Psoas muscle (tissue), 8 donors: ENCODE measurements at places on chromosomes 5 and 9.
A peak's percentile ranks its signal among the peaks of the same experiment; 100 is the strongest.

DNA sequence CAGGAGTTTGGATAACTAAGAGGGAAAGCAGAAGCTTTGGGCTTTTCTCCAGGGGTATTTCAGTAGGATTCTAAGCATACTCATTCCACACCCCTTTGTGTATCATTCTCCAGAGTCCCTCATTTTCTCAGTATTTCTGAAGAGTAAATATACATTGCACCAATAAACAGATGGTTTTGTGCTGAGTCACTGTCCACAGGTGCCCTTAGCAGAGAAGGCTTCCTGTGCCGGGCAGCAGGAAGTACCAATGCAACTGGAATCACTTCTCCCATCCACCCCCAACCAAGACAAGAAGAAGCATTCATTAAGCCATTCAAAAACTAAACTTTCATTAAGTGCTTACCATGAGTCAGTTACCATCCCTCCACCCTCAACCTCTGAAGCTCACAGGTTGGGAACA, 3.6 kb upstream of the CCNJL start:
- no peak for DNase-seq

DNA sequence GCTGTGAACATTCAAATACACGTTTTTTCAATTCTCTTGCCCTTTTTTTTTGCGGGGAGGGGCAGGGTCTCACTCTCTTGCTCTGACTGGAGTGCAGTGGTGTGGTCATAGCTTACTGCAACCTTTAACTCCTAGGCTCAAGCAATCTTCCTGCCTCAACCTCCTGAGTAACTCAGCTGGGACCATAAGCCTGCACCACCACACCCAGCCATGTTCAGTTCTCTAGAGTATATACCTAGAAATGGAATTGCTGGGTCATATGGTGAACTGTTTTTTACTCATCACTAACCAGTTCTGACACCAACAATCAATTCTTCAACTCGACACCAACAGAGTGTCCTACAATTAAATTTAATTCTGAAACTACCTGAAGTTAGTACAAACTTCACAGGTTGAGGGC, 85.5 kb upstream of the ZNF169 start:
- DNase-seq, result no peak

DNA sequence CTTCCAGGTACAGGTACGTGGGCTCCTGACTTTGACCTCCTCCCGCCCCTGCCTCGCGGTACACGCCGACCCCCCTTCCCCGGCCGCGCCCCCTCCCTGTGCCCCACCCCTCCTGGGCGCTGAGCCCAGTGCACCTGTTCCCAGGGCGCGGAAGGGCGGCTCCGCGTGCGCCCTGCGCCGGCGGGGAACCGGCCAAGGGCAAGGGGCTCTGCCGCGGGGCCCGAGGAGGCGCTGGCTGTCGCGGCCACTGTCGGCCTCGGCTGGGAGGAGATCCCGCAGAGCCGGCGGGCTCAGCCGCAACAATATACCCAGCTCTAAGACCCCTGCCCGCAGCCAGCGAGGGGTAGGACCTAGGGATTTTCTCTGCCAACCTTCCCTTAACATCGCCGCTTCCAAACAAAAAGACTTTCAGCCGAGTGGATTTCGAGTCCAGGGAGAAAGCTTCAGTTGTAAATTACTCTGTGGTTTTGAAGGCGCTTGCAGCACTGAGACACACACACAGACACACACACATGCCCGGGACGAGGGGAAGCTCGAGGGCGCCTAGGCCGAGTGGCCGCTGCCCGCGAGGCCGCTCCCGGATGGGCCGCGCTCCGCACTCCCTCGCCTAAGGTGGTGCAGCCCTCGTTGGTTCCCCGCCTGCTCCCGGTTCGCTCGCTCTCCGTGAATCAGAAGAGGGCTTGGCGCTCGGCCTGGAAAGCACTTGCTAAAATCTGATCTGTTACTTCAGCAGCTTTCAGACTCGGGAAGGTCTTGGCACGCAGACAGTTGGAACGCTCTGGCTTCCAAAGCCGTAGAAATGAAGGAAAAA, 1.2 kb downstream of the FGF18 start:
- peak; percentile 90 for DNase-seq

DNA sequence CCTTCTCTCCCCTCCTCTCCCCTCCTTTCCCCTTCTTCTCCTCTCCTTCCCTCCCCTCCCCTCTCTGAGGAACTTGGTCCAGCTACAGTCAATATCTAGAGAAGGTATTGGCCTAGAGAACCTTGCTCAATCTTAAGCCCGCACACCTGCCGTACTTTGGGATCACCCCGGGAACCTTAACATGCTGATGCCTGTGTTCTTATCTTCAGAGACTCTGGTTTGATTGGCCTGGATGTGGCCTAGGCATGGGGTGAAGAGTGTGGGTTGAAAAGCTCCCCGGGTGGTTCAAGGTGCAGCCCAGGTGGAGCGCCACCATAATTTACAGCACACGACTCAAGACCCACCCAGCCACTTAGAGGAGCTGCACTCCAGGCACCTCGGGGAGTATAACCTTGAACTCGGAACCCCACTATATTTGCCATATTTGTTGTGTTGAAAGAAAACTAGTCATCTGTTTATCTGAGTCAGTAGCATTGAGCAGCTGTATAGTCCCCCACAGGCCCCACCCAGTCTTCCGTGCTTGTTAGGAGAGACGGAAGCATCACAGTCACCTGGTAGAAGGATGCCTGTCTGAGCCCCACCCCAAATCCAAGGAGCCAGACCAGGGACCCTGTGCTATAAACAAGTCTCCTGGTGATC, 14.4 kb upstream of the PHF19 start:
- no peak for DNase-seq

- no peak for DNase-seq
Measured at GRCh38 chr5:88142636-88142885, 126.1 kb downstream of the TMEM161B start.

- DNase-seq, result no peak
Measured at GRCh38 chr9:89329917-89330316, 11.6 kb downstream of the SECISBP2 start.

DNA sequence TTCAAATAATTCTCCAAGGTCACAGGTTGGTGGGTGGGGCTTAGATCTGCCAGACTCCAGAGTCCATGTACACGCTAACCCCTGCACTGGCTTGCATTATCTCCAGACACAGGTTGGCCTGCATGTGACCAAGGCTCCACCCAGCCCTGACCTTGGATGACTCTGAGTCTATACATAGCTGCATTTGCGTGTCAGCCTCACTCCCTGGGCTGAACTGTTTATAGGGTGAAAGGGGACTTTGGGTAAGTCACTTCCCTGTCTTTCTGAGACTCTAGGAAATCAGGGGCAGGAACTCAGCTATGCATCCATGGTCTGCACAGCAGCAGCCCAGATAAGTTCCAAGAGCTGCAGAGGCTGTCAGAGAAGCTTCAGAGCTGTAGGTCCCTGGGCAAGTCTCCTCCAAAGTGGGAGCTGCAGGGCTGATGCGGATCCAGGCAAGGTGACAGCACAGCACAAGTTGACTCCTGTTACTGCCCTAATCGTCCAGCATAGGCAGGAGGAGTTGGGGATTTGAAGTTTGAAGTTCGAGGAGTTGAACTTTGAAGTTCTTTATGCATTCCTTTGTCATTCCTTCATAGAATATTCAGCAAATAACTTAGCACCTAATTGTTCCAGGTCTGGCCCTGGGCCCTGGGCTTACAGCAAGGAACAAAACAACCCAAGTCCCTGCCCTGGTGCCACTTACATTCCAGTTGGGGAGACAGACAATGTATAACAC, 53.4 kb downstream of the SLC22A5 start:
- DNase-seq, result peak; percentile 75

DNA sequence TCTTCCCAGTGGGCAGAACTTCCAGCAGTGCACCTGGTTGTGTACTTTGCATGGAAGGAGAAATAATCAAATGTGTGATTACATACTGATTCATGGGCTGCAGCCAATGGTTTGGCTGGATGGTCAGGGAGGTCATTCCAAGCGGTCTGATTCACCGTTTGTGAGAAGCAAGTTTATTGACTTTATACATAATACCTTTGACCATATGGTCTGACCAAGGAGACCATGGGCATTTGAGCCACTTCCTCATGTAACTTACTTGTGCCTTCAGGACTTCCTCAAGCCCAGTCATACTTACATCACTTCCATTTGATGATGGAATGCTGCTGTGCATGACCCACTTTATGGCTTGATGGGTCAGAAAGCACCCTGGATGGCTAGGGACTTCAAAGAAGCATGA, 41.1 kb downstream of the DAP start:
- DNase-seq, result no peak

- DNase-seq, result no peak
Measured at GRCh38 chr9:99294850-99295461, 72.9 kb downstream of the SEC61B start.

DNA sequence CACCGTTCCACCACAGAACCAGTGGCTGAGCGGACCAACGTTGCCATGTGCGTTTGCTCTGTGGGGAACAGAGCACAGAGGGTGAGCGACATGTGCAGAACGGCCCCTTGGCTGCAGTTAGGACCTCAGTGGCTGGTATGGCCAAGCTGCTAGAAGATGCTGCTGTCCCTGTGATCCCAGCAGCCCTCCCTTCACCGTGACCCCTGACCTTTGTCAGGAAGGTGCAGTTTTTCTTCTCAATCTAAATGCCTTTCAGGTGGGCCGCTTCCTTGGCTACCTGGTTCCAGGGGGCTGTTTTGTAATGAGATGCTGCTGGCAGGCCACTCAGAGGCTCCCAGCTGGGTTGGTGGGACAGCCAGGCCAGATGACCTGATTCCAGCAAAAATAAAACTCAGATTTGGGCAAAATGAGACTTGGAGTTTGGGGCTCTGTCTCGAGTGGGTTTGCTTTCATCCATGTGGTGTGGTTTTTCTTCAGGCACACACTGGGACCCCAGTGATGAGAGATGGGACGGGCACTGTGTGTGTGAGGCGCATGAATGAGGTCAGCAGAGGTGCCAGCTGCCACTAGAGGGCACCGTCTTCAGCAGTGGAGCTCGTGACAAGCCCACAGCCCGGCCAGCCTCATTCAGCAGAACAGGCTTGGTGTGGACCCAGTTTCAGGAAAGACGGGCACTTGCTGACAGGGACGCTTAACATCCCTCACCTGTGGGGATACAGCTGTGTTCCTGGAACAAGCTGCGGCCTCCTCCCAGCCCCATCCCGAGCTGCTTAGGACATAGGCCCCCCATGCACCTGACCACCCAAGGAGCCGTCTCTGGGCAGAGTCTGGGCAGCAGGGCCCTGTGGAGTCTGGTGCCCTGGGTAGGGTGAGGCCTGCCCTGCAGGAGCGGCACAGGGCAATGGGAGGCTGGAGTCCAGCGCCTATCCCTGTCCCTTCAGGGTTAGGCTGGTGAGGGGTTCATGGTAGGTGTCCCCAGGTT, 4.1 kb downstream of the MRPS2 start:
- DNase-seq, result peak; percentile 71

DNA sequence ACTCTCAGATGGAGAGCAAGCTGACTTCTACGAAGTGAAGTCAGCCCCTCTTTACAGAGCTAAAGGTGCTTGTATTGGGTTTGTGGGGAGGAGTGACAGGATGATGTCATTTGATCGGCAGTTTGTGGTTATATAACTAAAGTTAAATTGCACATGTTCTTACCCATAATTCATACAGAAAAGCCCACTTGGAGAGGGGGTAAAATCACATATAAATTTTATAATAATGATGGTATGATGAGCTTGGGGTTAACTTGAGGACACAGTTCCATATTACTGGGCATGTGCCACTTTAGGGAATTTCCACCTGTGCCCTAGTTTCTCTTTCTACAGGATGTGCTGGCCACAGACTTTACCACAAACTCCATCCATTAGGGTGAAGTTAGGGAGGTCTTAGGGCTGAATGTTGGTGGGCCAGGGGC, 1178.6 kb upstream of the CDH9 start:
- no peak for DNase-seq

GRCh38 chr5:54868511-54869483, 116.6 kb downstream of the ESM1 start:
- no peak for DNase-seq

DNA sequence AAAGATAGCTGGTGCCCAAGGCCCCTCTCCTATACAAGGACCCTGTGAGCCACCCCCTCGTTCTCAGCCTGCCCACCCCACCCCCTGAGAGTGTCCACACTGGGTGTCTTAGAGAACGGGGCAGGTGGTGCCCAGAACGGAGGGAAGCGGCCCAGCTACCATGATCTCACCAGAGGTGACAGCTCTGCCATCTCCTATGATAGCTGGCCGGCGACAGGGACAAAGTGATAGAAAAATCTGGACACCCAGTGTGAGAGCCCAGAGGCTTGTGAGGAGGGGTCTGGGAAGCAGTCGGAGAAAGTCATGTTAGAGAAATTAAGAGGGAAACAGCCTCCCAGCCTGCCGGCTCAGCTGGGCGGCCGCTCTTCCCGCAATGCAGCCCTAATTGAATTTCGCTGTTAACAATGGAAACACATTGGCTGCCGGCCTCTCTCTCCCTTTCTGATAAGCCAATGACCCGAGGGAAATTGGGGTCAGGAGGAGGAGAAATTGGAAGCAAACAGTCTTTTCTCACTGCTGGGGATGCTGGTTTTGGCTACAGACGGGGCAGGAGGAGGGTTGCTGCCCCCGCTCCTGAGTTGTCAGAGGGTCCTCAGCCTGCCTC, 32.3 kb downstream of the HK3 start:
- DNase-seq, result no peak

GRCh38 chr9:35907711-35908503, 1.4 kb upstream of the SPAAR start:
- DNase-seq, result peak; percentile 87

DNA sequence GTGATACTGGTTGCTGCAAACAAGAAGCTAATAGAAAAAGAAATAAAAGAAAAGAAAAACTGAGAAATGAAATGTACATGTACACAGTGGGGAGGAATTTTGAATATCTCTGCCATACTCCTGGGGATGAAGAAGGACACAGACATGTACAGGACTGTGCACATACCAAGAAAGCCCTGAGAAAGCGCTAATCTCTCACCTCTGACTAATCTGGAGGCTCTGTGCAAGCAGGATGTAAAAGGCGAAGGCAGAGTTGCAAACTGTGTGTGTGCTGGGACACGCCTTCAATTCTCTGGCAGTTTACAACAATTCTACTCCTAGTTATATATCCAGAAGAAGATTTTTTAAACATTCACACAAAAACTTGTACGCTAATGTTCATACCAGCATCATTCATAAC, 211.4 kb downstream of the KIAA0825 start:
- no peak for DNase-seq

- DNase-seq, result no peak
Measured at GRCh38 chr9:108209132-108209685, 646.6 kb downstream of the ACTL7B start.

GRCh38 chr5:178637356-178638074, 10.7 kb upstream of the CLK4 start:
- no peak for DNase-seq

GRCh38 chr9:71662082-71662481, 106.2 kb downstream of the CEMIP2 start:
- no peak for DNase-seq

- no peak for DNase-seq
Measured at GRCh38 chr5:14365831-14366430, 215.7 kb upstream of the OTULINL start.

- no peak for DNase-seq
Measured at GRCh38 chr9:129778469-129778868, 24.5 kb upstream of the TOR1B start.

- DNase-seq, result peak; percentile 60
Measured at GRCh38 chr5:75611311-75612225, at the start of gene ANKDD1B. Gene ANKDD1B (plus strand): TSS chr5:75611453. CDS start chr5:75611635, 182 bp downstream.

- DNase-seq, result no peak
Measured at GRCh38 chr5:175282611-175283225, 161.3 kb downstream of the DRD1 start.

GRCh38 chr9:73116031-73116430, 35.6 kb upstream of the ANXA1 start:
- no peak for DNase-seq
